ENCODE measurements at places on chromosomes 7 and 10.

- DNase-seq, result no peak
Measured at GRCh38 chr7:47314728-47315607, 266.9 kb downstream of the TNS3 start.

- no peak for DNase-seq
Measured at GRCh38 chr10:48684463-48684791, 246 bp upstream of the WDFY4 start.

GRCh38 chr10:111127081-111127848 is 50.4 kb downstream of the ADRA2A start:
- DNase-seq, result no peak

DNA sequence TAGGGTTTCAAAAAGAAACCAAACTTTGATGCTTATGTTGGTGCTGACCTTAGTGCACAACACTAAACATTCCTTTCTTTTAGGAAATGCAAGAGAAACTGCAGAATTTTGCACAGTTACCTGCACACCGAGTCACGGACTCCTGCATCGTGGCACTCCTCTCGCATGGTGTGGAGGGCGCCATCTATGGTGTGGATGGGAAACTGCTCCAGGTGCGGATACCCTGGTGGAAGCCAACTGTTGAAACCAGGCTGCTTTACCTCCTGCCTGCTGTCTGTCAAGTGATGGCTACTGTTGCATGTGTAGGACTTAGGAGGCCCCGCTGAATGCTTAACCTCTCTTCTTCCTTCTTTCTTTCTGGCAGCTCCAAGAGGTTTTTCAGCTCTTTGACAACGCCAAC is 11.7 kb downstream of the CASP2 start:
- DNase-seq, result no peak

GRCh38 chr10:86862786-86863483 is 94.5 kb downstream of the MMRN2 start:
- no peak for DNase-seq

DNA sequence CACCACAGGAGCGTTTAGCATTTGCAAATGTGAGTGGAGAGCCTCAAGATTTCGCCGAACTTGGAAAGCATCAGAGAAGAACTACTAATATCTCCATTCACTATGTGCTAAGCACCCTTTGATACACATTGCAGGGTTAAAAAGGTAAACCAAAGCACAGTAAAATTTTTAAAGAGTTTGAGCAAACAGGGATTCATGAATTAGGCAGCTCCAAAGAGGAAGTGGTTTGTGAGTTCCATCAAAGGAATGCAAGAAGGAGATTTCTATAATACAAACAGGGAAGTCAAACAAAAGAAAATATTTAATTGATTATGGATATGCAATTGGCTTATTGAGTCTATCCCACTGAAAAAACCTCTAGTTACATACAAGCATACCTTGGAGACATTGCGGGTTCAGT is 81.1 kb upstream of the TMEM72 start:
- DNase-seq, result peak; percentile 42

- DNase-seq, result no peak
Measured at GRCh38 chr10:13916384-13916947, 329.7 kb downstream of the PRPF18 start.

GRCh38 chr10:28637346-28637745 is 40.0 kb upstream of the BAMBI start:
- no peak for DNase-seq

DNA sequence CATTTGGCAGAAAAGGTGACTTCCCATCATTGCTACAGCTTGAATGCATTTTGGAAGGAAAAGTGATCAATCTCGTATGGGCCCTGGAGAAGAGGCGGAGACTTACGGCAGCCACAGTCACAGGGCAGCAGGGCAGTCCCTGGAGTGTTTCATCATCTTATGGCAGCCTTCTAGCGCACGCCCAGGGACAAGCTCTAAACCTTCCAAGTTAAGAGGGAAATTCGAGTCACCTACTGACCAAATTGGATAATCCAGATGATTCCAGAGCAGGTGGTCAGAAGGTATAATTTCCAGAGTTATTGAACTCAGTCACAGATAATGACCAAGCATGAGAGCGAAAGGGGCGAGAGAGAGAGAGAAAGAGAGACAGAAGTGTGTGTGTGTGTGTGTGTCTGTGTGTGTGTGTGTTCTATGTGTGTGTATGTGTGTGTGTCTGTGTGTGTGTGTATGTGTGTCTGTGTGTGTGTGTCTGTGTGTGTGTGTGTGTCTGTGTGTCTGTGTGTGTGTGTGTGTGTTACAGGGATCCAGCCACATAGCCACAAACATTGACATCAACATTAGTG is 123.7 kb upstream of the ADAM12 start:
- DNase-seq, result no peak

DNA sequence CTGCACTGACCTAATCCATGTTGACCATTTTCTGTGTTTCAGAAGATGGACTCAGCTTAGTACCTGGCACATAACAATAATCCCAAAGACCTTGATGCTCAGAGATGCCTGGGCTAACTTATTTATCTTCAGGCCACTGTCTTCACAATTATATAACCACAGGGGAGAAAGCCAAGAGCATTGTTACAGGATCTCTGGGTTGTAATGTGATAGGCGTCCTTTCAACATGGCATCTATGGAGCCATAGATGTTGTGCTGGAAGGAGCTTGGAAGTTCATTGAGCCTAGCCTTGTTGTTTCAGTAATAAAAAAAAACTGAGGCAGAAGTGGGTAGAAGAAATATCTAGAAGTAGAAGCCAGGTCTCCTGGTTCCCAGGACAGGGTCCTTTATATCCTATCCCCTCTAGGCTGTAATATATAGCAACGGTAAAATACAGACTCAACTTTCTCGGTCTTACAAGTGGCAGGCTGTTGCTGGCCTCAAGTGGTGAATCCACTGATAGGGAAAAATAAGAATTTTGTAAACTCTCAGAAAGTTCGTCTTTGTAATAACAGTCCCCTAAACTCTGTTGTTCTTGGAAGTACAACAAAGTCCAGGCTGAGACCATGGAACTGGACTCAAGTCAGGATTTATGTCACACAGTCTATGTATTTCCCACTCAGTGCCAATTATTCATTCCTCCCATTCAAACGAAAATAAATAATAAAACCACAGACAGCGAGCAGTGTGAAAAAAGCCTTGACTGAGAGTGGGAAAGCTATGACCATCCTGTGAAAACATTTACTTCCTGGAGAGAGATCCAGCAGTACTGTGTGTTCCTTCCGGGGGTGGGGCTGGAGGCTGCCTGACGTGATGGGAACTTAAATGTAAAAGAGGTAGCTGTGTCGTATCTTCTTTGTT is 277.6 kb downstream of the REEP3 start:
- peak; percentile 81 for DNase-seq

DNA sequence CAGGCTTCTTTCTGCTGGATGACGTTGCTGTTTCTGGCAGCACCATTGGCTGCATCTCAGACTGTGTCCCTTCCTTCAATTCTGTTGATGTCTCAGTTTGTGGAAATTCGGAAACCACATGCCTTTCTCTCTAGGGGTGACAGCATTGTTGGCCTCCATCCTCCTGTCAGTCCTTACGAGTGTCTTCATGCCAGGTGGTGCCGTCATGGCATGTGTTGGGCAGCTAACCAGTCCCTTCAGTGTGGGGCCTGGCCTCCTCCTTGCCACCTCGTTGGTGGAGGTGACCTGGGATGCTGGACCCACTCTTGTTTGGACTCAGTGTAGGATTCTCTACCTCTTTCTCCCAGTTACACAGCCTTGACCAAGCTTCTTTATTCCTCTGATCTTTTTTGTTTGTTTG is 111.6 kb upstream of the INSYN2A start:
- DNase-seq, result no peak

GRCh38 chr10:68194290-68194689 is 37.6 kb downstream of the ATOH7 start:
- no peak for DNase-seq

DNA sequence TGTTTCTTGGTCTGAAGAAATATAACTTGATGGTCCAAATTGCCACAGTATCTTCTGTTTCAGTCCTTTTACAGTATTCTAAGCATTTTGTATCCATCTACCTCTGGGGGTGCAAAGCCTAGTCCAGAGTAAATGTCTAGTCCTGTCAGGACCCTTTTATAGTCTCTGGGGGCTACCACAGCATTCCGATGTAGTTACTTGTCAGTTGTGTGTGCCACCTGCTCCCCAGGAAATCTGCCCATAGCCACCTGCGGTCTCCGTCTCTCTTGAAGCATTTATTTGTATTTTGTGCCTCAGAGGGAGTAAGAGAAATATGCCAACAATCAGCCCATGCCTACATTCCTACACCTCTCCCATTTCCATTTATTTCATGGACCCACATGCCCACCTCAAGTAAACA is 12.8 kb downstream of the AGBL3 start:
- no peak for DNase-seq

- DNase-seq, result no peak
Measured at GRCh38 chr7:53151496-53151895, 116.1 kb downstream of the POM121L12 start.

GRCh38 chr7:42236976-42237810 is at the start of gene GLI3:
Gene GLI3 (minus strand): TSS chr7:42237209. CDS start chr7:42223253, 13,956 bp downstream.
- peak; percentile 91 for DNase-seq

DNA sequence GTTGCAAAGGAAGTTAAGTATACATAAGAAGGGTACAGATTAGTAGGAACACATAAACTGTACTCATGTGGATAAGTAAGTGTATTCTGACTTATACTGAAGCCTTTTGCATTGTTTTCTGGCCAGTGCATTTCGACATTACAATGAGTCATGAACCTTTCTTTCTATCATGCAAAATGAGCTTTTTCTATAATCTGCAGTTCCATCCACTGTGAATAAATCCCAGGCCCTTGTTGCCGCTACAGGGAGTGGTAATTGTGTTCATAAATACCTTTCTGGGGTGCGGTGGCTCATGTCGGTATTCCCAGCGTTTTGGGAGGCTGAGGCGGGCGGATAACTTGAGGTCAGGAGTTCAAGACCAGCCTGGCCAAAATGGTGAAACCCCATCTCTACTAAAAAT is 858.3 kb downstream of the GRM8 start:
- no peak for DNase-seq

- no peak for DNase-seq
Measured at GRCh38 chr10:62087329-62087728, 181.3 kb downstream of the RTKN2 start.

GRCh38 chr10:63125459-63125858 is 7.7 kb upstream of the NRBF2 start:
- DNase-seq, result no peak

- DNase-seq, result no peak
Measured at GRCh38 chr7:90188281-90188680, 23.3 kb upstream of the STEAP2 start.

- DNase-seq, result no peak
Measured at GRCh38 chr10:64076322-64076940, 555.2 kb downstream of the REEP3 start.

- DNase-seq, result no peak
Measured at GRCh38 chr7:55120501-55121198, 101.8 kb downstream of the EGFR start.

GRCh38 chr10:104117839-104118323 is 4.1 kb upstream of the SFR1 start:
- no peak for DNase-seq

DNA sequence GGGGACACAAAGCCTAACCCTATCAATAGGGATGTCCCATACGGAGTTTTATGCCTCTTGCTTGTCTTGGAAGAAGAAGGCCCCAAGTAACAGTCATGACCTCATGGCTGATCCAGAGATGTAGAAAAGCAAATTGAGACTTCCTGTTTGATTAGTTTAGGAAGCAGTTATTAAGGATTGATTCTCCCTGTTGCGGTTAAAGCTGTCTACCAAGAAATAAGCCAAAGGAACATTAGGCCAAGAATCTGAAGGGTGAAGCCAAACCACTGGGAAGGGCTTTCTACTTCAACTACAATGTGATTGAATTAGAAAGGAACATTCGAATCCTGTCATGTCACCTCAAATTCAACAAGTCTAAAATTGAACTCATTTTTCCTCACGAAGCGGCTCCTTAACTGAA is 60.5 kb upstream of the AGBL3 start:
- DNase-seq, result no peak

- DNase-seq, result no peak
Measured at GRCh38 chr10:43595739-43596298, 10.4 kb upstream of the ZNF485 start.

DNA sequence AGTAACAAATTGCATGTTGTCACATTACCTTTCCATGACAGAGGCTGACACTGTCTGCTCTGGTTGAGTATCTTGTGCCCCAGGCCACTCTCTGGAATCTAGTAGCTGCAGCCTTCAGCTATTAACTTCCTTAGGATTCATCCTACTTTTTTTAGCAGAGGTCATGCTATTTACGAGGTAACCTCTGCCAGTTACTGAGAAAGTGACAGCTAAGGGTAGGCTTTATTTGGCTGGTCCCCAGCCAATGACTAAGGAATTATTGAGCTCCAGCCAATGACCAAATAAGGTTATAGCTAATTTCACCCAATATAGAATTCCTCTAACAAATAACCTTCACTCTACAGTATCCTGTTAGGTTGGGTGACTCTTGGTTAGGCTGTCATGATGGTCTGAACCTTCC is 1361.7 kb downstream of the XPNPEP1 start:
- peak; percentile 24 for DNase-seq

DNA sequence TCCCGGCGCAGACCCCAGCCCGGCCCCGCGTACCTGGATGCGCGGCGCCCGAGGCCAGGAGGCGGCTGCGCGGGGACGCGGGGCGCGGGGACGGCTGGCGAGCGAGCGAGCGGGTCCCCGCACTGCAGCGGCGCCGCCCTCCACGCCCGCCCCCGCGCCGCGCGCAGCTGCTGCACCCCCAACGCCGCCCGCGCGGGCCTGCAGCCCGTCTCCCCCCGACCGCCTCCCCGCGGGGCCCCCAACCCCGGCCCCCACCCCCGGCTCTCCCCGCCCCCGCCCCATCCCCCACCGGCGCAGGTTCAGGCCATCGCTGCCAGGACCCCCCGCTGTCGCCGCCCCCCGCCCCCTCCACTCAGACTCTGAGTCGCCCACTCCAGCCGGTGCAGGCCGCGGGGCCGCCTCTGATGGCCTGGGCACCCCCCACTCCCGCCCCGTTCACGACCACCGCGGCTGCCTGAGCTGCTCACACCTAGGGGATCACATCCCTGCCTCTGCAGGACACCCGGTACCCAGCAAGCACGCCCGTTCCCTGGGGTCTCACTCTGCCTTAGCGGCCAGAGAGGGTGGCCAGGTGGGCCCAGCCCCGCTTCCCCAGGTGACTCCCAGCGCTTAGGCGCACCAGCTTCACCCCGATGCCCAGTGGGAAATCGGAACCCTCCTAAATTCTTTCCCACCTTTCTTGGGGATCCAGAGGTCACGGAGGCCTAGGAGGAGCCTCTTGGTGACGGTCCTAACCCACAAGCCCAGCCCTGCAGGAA is 13.9 kb upstream of the DNAAF5 start:
- no peak for DNase-seq

DNA sequence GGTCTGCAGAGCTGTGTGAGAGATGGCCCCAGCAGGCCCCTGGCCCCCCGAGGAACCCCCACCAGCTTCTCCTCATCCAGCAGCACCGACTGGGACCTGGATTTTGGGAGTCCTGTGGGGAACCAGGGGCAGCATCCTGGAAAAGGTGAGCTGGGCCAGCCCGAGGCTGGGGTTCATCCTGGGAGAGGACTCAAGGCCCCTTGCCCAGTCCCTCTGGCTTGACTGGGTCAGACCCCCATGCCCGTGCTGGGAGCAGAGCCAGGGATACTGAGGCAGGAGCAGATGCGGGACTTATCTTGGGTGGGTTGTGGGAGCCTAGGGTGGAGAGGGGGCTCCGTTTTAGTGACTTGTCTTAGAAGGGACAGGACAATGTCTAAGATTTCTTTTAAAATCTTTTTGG is 47.5 kb downstream of the ZNF467 start:
- no peak for DNase-seq

- DNase-seq, result no peak
Measured at GRCh38 chr10:58219875-58220274, 47.8 kb downstream of the IPMK start.

Measured in fibroblast of skin of left quadriceps (primary cell).